ENCODE measurements at places on chromosomes 1 and 21. TPM values are rescaled to one million over a fixed set of nuclear protein-coding genes. Genes with fewer than 3 reads are reported as not detected.

The GMEB1 gene
- 19.8 TPM for total RNA-seq

The MIXL1 gene
- total RNA-seq: not detected

The LYPD8 gene
- total RNA-seq: not detected

The ATF6 gene
- 20.9 TPM for total RNA-seq

The CD1C gene
- total RNA-seq: not detected

The CFHR4 gene
- total RNA-seq: not detected

The NBPF6 gene
- total RNA-seq: not detected

The TGFB2 gene
- 0.34 TPM for total RNA-seq

The NUF2 gene
- total RNA-seq: 37.6 TPM

The OR2L5 gene
- not detected for total RNA-seq

The SLC5A9 gene
- total RNA-seq: not detected

The PGBD5 gene
- total RNA-seq: 0.27 TPM

- H3K36me3 ChIP-seq: no peaks in the 10 kb centered on the region
- H3K4me3 ChIP-seq: no peak overlapping the region
- no peak overlapping the region for H3K27ac ChIP-seq
- no peak for DNase-seq
- peaks cover 14% of the 10 kb centered on the region for H3K4me1 ChIP-seq
- H3K27me3 ChIP-seq: no peaks in the 10 kb centered on the region
Observed at GRCh38 chr1:44086692-44087474, 31.7 kb upstream of the KLF17 start.

DNA sequence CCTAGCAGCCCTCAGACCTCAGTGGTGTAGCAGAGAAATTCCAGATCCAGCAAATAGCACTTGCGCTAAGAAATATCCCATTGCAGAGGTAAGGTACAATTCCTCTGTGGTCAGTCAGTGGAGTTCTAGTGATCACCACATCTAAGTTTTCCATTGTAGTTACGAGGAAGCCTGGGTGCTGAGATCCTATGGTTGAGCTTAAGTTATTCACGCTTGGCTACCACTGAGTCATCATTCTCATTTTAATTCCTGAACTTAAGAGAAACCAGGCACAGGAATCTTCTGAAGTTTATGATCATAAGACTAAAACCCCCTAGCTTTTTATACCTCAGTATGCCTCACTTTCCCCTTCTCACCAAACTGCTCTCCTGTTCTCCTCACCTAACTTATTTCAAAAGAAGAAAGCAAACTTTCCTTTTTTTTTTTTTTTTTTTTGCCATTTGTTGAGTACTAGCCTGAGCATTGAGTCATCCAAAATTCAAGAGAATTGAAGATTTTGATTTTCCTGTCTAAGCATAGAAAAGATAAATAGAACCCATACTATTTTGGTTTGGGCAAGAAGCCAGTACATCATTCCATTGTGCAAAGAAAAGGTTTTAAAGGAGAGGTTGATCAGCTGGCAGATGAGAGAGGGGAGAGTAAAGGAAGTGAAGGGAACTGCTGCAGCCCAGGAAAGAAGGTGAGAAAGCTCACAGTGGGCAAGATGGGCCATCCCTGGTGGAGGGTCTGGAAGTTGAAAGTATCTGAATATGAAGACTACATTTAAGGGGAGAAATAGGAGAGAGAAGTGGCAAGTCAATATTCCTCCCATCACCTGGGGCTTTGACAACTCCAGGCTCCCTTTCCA is 39.9 kb downstream of the SERBP1 start:
- no peak overlapping the region for H3K27ac ChIP-seq
- no peak for DNase-seq
- H3K4me3 ChIP-seq: no peak overlapping the region
- H3K4me1 ChIP-seq: no peaks in the 10 kb centered on the region

DNA sequence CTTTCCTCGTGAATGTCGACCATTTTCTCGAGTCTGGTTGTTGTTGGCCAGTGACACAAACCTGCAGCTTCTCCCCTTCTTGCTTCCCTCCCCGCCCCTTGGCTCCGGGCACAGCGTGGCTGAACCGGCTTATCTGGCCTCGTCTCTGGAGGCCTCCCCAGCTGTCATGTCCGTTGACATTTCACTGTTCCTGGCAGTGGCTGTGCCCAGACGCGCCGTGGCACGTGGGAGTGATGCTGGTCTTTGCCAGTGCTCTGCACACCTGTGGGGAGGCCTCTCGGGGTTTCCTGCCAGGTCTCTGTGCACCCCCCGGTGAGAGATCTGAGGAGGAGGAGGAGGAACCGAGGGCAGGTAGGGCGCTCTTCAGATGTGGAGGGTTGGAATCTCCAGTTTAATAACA is 23.7 kb downstream of the SKI start:
- no peak overlapping the region for H3K27ac ChIP-seq
- DNase-seq: no peak
- peaks cover 22% of the 10 kb centered on the region for H3K36me3 ChIP-seq
- H3K4me1 ChIP-seq: no peaks in the 10 kb centered on the region

- H3K36me3 ChIP-seq: no peaks in the 10 kb centered on the region
- H3K27me3 ChIP-seq: peaks cover 12% of the 10 kb centered on the region
- DNase-seq: no peak
- no peak overlapping the region for H3K4me3 ChIP-seq
- H3K27ac ChIP-seq: no peak overlapping the region
- no peaks in the 10 kb centered on the region for H3K4me1 ChIP-seq
Observed at GRCh38 chr1:241675983-241676382, 23.9 kb downstream of the WDR64 start.

DNA sequence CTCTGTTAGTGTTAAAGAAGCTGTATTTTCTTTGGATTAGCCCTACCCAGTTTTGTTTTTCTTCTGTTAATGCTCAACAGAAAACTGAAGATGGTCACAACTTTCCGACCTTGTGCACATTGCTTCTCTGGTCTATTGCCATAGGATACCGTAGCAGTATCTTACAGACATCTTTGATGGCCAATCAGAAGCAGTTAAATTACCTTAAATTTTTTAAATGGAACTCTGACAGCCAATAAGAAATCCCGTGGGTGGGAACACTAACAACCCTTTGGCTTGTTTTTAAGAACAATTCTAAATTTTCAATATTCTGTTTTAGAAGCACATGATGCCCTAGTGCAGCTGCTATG is 17.2 kb downstream of the NFYC start:
- H3K27ac ChIP-seq: peak overlapping the region; percentile 58
- H3K4me3 ChIP-seq: peak overlapping the region; percentile 61
- H3K36me3 ChIP-seq: no peaks in the 10 kb centered on the region
- H3K27me3 ChIP-seq: no peaks in the 10 kb centered on the region
- H3K4me1 ChIP-seq: peaks cover 56% of the 10 kb centered on the region
- DNase-seq: peak; percentile 79

GRCh38 chr1:47534436-47534835 is 96.6 kb downstream of the FOXD2 start:
- no peak overlapping the region for H3K27ac ChIP-seq
- H3K4me1 ChIP-seq: no peaks in the 10 kb centered on the region
- H3K36me3 ChIP-seq: no peaks in the 10 kb centered on the region
- no peak for DNase-seq

DNA sequence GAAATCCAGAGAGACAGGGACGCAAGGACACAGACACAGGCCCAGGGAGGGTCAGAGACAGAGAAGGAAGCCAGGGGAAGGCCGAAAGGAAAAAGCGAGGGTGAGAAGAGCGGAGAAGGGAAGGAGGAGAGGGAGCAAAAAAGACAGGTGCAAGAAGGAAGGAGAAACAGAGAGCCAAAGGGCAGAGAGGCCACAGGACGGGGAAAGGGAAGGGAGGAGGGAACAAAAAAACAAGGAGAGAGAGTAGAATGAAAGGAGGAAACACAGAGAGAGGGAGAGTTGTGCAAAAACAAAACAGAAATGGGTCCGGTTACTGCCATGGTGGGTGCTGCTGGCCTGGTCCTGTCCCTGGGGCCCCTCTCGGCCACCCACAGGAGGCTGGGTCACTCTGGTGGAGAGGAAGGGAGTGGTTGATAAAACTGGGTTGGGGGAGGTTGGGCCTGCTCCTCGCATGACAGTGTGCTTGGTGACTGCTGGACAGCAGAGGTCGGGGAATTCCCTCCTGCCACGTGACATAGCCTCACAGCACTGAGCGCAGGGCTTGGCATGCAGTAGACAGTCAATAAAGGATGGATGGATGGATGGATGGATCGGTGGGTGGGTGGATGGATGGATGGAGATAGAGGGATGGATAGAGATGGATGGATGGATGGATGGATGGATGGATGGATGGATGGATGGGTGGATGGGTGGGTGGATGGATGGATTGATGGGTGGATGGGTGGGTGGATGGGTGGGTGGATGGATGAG is 64.8 kb downstream of the RAP1GAP start:
- DNase-seq: no peak
- no peaks in the 10 kb centered on the region for H3K36me3 ChIP-seq
- H3K4me1 ChIP-seq: peaks cover 6% of the 10 kb centered on the region

- H3K27ac ChIP-seq: no peak overlapping the region
- no peak overlapping the region for H3K4me3 ChIP-seq
- peaks cover 21% of the 10 kb centered on the region for H3K4me1 ChIP-seq
- H3K36me3 ChIP-seq: no peaks in the 10 kb centered on the region
Observed at GRCh38 chr1:117611121-117611601, 5.3 kb downstream of the TENT5C start.

- no peak for DNase-seq
- H3K4me1 ChIP-seq: no peaks in the 10 kb centered on the region
- no peak overlapping the region for H3K4me3 ChIP-seq
- no peaks in the 10 kb centered on the region for H3K36me3 ChIP-seq
Observed at GRCh38 chr21:35724156-35724555, 336.2 kb downstream of the SETD4 start.

DNA sequence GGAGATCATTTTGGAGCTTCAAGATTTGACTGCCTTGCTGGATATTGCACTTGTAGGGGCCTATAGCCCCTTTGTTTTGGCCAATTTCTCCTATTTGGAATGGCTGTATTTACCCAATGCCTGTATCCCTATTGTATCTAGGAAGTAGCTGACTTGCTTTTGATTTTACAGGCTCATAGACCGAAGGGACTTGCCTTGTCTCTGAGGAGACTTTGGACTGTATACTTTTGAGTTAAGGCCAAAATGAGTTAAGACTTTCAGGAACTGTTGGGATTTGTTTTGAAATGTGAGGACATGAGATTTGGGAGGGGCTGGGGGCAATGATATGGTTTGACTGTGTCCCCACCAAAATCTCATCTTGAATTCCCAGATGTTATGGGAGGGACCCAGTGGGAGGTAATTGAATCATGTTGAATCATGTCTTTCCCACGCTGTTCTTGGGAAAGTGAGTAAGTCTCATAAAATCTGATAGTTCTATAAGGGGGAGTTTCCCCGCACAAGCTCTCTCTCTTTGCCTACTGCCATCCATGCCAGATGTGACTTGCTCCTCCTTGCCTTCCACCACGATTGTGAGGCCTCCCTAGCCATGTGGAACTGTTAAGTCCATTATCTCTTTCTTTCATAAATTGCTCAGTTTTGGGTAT is 276.1 kb downstream of the LMX1A start:
- no peak for DNase-seq
- no peak overlapping the region for H3K27ac ChIP-seq
- H3K4me1 ChIP-seq: no peaks in the 10 kb centered on the region
- H3K36me3 ChIP-seq: no peaks in the 10 kb centered on the region
- H3K4me3 ChIP-seq: no peak overlapping the region
- H3K27me3 ChIP-seq: no peaks in the 10 kb centered on the region

GRCh38 chr21:43864962-43865539 is at the start of gene AGPAT3:
Gene AGPAT3, plus strand, starts transcription at chr21:43865223. Its CDS starts 94,459 bp downstream, at chr21:43959682.
- DNase-seq: no peak
- peaks cover 7% of the 10 kb centered on the region for H3K4me1 ChIP-seq
- peak within 1 kb of the TSS; percentile 78 for H3K27ac ChIP-seq
- H3K36me3 ChIP-seq: 0 out of 2 replicates have a peak, but pooled peaks cover 5% of the 10 kb centered on the region
- peak within 1 kb of the TSS; percentile 70 for H3K4me3 ChIP-seq

DNA sequence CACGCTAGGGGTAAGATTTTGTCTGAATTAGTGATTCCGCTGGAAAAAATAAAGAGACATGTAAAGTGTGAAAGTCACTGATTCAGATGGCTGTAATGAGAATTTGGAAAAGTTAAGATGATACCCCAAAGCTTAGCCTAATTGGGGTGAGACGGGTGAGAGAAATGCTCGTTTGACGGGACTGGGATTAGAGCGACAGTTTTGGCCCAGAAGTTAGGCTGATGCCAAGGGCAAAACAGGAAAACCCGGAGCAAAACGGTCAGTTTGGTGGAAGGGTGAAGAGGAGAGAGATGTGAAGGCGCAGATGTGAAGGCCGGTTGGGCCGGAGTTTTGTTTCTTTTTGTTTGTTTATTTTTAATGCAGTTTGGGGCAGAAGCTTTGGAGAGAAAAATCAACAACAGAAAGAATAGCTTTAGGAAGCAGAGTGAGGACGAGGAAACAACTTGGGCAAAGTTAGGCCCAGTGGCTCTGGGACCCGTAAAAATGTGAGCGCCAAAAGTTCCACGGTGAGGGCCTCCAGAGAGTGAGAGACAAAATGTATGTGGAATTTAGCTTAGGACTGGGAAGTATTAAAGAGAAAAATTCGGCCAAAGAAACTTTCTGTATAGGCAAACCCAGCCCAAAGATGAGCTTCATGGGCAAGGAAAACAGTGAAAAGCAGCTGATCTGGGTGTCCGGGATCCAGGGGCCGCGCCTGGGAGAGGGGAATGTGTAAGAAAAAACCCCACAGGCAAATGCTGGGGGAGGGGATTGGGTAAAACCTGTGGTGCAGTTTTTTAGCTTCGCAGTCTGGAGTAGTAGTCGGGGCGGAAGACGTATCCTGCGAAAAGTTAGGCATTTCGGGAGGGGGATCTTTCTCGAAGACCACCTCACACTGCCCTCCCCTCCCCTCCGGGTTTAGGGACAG is 1.2 kb downstream of the DMRTA2 start:
- no peaks in the 10 kb centered on the region for H3K4me1 ChIP-seq
- H3K27me3 ChIP-seq: no peaks in the 10 kb centered on the region
- H3K27ac ChIP-seq: no peak overlapping the region

- H3K27ac ChIP-seq: no peak overlapping the region
- H3K27me3 ChIP-seq: no peaks in the 10 kb centered on the region
- H3K4me3 ChIP-seq: no peak overlapping the region
- no peaks in the 10 kb centered on the region for H3K36me3 ChIP-seq
- no peaks in the 10 kb centered on the region for H3K4me1 ChIP-seq
Observed at GRCh38 chr1:19040010-19040680, 83.7 kb upstream of the IFFO2 start.

DNA sequence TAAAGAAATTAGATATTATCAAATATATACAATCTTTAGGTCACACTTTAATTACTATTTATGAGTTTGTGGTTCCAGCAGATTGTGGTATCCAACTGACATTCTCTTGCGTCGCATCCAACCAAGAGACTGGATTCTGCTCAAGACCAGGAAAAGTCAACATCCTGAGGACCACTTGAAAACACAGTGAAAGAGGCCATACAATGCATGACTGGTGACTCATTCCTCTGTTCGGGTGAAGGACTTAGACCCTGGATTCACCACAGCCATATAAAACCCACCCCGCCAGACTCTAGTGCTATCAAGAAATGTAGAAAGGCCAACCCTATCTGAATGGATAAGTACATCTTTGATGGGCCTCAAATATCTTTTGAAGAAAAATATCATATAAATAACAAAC is 14.5 kb upstream of the CFHR4 start:
- no peak for DNase-seq
- H3K27me3 ChIP-seq: no peaks in the 10 kb centered on the region
- H3K4me3 ChIP-seq: no peak overlapping the region

GRCh38 chr1:61050541-61051442 is 31.6 kb upstream of the NFIA start:
- H3K4me3 ChIP-seq: peak overlapping the region; percentile 75
- no peaks in the 10 kb centered on the region for H3K27me3 ChIP-seq
- H3K36me3 ChIP-seq: no peaks in the 10 kb centered on the region
- H3K27ac ChIP-seq: peak overlapping the region; percentile 8

- no peak overlapping the region for H3K4me3 ChIP-seq
- no peaks in the 10 kb centered on the region for H3K36me3 ChIP-seq
- H3K27me3 ChIP-seq: peaks cover 4% of the 10 kb centered on the region
- DNase-seq: no peak
Observed at GRCh38 chr1:110874324-110875215, 1.6 kb downstream of the CD53 start.

- H3K4me3 ChIP-seq: no peak overlapping the region
- H3K27me3 ChIP-seq: no peaks in the 10 kb centered on the region
- H3K4me1 ChIP-seq: no peaks in the 10 kb centered on the region
- no peak overlapping the region for H3K27ac ChIP-seq
- H3K36me3 ChIP-seq: no peaks in the 10 kb centered on the region
Observed at GRCh38 chr1:184330875-184331274, 56.0 kb upstream of the C1orf21 start.
